ENCODE measurements at places on chromosomes 13 and 19.

- no peak for DNase-seq
These were observed 418.9 kb downstream of the FGF14 start for GRCh38 chr13:101982903-101983302.

GRCh38 chr13:94433055-94433961, 46.2 kb downstream of the DCT start:
- DNase-seq, result no peak

GRCh38 chr13:54536112-54536511, 1507.5 kb downstream of the OLFM4 start:
- DNase-seq, result no peak

DNA sequence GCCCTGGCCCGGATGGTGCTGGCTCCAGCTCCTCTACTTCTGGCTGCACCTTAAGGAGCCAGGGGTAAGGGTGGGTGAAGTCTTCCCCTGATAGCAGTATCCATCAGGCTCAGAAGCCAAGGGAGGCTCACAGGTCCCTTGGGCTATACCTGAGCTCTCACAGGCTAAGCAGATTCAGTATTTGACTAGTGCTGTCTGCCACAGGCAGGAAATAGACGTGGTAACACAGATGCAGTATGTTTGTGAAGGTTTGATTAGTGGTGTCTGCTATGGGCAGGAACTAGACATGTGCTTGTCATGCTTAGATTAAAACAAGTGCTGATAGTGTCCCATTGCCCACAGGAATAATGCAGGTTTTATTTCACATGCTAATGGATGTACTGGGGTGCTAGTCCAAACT, 4.0 kb downstream of the SYT5 start:
- no peak for DNase-seq
